ENCODE measurements at places on chromosomes 11 and 22. TPM values are rescaled to one million over a fixed set of nuclear protein-coding genes. Genes with fewer than 3 reads are reported as not detected.

The CRYAB gene
- not detected for total RNA-seq

DNA sequence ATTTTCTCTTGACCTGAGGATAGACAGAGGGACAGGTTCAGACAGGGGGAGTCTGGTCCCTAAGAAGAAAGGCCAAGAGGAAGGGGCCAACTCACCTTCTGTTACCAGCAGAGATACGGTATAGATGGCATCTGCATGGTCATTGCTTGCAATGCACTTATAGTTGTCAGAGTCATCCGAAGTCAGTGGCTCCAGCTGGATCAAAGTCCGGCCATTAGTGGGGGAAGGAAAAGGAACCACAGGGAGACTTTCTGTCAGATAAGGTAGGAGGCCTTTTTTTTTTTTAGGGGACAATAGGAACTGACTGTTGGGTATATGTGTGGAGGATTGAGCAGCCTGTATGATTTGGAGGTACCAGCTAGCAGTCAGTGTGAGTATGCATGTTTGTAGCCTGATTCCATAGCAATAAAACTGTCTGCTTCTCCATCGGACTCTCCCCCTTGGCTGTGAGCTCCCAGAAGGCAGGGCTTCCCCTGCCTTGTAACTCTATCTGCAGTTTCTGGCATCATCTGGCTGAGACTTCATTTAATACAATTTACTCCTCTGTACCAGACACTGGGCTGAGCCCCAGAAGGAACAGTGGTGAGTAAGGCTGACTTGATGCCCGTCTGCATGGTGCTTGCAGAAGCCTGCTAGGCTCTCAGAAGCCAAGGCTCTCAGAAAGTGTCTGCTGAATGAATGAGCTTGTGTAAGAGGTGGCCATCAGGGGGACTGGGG, 5.7 kb downstream of the IGSF22 start:
- peaks cover 3% of the 10 kb centered on the region for H3K4me1 ChIP-seq
- no peak overlapping the region for H3K27ac ChIP-seq
- peaks cover 8% of the 10 kb centered on the region for H3K27me3 ChIP-seq
- no peak for DNase-seq

DNA sequence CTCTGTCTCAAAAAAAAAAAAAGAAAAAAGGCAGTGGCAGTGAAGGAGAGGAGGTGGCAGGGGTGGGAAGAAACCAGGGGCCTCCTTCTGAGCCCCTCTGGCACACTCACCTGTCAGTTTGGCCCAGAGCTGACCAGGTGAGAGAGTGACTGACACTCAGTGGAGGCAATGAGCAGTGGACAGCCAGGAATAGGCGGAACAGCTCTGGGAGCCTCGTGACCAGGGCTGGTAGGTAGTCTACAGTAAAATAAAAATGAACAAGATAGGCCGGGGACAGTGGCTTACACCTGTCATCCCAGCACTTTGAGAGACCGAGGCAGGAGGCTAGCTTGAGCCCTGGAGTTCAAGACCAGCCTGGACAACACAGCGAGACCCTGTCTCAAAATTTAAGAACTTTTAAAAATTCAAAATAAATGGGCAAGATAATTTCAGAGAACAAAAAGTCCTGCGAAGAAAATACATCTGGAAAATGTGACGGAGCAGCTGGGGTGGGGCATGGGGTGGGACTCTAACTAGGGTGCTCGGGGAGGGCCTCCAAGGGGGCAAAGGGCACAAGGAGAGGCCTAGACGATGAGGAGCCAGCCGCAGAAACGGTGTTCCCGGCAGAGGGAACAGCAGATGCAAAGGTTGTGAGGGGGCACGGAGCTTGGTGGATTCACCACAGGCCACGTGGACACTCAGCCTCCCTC, 3.8 kb upstream of the PDXP start:
- H3K27ac ChIP-seq = no peak overlapping the region
- H3K4me1 ChIP-seq = peaks cover 15% of the 10 kb centered on the region
- H3K4me3 ChIP-seq = no peak overlapping the region

The MS4A7 gene
- not detected for total RNA-seq

GRCh38 chr11:34680918-34681586, 60.2 kb downstream of the EHF start:
- H3K27ac ChIP-seq = no peak overlapping the region
- DNase-seq = no peak
- H3K4me1 ChIP-seq = no peaks in the 10 kb centered on the region
- H3K36me3 ChIP-seq = no peaks in the 10 kb centered on the region
- H3K4me3 ChIP-seq = no peak overlapping the region

The TPBGL gene
- 0.06 TPM for total RNA-seq

- H3K27me3 ChIP-seq = no peaks in the 10 kb centered on the region
- H3K4me3 ChIP-seq = peak overlapping the region; percentile 54
- peak; percentile 67 for DNase-seq
- H3K4me1 ChIP-seq = peaks cover 83% of the 10 kb centered on the region
These were observed 89.9 kb upstream of the APOA1 start for GRCh38 chr11:116927163-116927974.

The OR5P2 gene
- not detected for total RNA-seq

DNA sequence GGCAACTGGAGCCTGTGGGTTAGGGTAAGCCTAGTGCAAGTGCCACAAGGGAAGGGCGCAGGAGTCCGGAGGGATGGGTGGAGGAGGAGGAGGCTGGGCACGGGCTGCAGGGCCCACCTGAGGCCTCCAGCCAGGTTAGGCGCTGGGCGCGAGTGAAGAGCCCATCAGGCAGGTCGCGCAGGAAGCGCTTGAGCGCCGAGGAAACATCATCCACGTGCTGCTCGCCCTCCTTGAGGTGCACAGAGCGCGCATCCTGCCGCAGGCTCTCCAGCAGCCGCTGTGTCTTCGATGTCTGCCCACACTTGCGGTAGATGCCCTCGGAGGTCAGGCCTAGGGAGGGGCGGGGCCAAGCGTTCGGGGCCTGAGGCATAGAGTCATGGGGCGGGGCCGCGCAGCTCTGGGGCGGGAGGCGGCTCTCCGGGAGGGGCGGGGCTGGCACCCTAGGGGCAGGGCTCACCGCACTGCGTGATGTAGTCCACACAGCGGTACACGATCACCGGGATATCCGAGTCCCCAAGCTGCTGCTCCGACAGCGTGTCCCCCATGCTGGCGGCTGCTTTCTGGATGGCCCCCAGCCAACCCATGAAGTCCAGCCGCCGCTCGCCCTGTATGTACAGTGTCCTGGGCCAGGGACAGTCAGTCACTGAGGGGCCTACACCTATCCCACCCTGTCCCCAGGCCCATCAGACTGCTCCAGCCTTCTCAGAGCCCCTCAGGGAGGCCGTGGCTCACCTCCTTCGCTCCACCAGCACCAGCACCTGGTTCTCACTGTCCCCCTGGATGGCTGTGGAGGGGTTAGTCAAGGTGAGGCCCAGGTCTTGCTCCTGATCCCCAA, 22.9 kb upstream of the PDE2A start:
- DNase-seq = no peak
- H3K4me1 ChIP-seq = no peaks in the 10 kb centered on the region
- H3K27me3 ChIP-seq = no peaks in the 10 kb centered on the region

The RELT gene
- total RNA-seq = 22.0 TPM

DNA sequence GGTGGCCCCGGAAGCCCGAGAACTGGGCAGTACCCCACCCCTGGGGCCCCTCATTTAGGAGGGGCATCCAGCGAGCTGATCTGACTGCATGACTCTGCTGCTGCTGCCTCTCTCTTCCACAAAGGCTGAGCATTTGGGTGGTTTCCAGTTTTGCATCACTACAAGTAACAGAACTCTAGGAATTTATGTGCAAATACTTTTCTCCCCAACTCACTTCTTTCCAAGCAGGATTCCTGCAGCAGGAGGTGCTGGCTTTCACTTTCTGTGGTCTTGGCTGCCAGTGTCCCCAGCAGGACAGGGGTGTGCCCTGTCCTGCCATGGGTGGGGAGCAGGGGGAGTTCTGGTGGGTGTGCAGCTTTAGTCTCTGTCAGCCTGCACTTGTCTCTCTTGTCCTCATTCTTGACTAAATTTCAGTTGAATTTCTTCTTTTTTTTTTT, 21.2 kb downstream of the UPB1 start:
- H3K27me3 ChIP-seq = peaks cover 8% of the 10 kb centered on the region
- H3K27ac ChIP-seq = no peak overlapping the region
- no peaks in the 10 kb centered on the region for H3K36me3 ChIP-seq
- H3K4me3 ChIP-seq = no peak overlapping the region
- H3K4me1 ChIP-seq = peaks cover 14% of the 10 kb centered on the region

DNA sequence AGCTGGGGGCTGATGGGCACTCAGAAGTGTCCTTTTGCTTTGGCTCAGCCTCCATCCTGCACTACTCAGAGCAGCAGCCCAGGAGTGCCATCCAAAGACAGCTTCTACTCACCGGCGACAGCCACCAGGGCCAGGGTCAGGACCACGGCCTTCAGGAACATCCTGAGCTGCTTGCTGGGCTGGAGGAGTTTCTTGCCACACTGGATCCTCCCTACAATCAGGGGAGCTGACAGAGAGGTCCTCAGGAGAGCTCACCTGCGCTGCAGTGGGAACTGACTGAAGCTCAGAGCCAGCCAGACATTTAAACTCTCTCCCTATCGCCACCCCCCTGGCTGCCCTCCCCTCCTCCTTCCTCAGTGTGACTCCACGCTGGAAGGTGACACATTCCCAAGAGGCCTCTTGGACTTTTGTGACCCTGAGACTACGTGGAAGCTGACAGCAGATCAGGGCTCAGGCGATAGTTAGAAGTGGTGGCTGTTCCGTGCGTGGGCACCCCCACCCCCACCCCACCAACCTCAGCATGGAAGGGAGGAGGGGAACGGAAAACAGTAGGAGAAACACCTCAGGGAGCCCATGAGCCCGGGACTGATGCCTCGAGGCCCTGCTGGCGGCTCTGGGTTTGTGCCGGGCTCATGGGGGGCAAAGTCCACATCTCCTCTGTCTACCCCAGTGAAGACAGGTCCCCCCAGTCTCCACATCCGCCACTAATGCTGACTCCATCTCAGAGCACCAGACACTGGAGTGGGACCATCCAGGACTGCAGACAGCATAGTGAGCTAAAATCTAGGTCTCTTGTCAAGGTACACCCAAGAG, at the start of gene APOA4:
APOA4 (minus strand) TSS at position 274 of the 813 bp plus-strand sequence; CDS start at position 161, 113 bp downstream.
- H3K27ac ChIP-seq = no peak within 1 kb of the TSS
- H3K4me1 ChIP-seq = no peaks in the 10 kb centered on the region
- H3K4me3 ChIP-seq = no peak within 1 kb of the TSS
- H3K36me3 ChIP-seq = no peaks in the 10 kb centered on the region
- no peaks in the 10 kb centered on the region for H3K27me3 ChIP-seq

GRCh38 chr22:35960854-35961253, 67.8 kb downstream of the RBFOX2 start:
- peaks cover 1% of the 10 kb centered on the region for H3K27me3 ChIP-seq
- no peak for DNase-seq
- H3K4me3 ChIP-seq = no peak overlapping the region

- H3K36me3 ChIP-seq = peaks cover 22% of the 10 kb centered on the region
- no peak for DNase-seq
- H3K4me3 ChIP-seq = no peak overlapping the region
- no peaks in the 10 kb centered on the region for H3K27me3 ChIP-seq
- no peak overlapping the region for H3K27ac ChIP-seq
- peaks cover 11% of the 10 kb centered on the region for H3K4me1 ChIP-seq
These were observed 52.2 kb downstream of the SLC25A17 start for GRCh38 chr22:40766956-40767355.

The TTLL12 gene
- total RNA-seq = 42.9 TPM

GRCh38 chr11:44564670-44565210, 723 bp upstream of the CD82 start:
- no peak for DNase-seq
- H3K27me3 ChIP-seq = no peaks in the 10 kb centered on the region
- H3K27ac ChIP-seq = peak overlapping the region; percentile 80
- H3K4me1 ChIP-seq = peaks cover 75% of the 10 kb centered on the region
- peaks cover 19% of the 10 kb centered on the region for H3K36me3 ChIP-seq
- H3K4me3 ChIP-seq = peak overlapping the region; percentile 86

DNA sequence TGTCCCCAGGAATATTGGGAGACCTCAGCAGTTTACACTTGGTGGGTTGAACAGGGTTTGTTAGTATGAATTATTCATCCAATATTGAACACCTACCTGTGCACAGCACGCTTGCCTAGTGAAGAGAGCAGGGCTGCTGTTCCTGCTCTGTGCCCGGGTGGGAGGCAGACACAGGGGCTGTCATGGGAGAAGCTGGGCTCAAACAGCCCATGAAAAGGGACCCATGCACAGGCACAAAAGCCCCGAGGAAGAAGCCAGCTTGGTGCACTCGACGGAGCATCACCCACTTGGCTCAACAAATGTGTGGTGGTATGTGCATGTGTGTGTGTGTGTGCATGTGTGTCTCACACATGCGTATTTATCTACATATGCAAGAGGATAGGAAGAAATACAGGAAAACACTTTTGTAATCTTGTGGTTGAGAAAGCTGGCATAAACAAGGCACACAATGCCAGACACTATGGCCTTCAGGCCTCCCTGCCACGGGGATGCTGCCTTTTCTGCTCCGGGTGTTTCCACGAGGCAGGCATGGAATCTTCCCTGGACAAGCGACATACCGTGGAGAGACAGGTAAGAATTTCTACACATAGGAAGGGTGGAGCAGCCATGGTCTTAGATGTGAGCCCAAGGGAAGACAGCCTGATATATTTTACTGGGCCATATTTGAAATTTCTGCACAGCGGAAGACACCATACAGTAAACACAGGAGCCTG, 5.0 kb upstream of the APOBEC3A start:
- H3K4me3 ChIP-seq = no peak overlapping the region
- no peak for DNase-seq
- H3K27me3 ChIP-seq = peaks cover 8% of the 10 kb centered on the region
- peaks cover 25% of the 10 kb centered on the region for H3K4me1 ChIP-seq

- H3K4me1 ChIP-seq = no peaks in the 10 kb centered on the region
- no peaks in the 10 kb centered on the region for H3K36me3 ChIP-seq
- DNase-seq = no peak
- H3K4me3 ChIP-seq = no peak overlapping the region
- peaks cover 12% of the 10 kb centered on the region for H3K27me3 ChIP-seq
- H3K27ac ChIP-seq = no peak overlapping the region
These were observed 120.1 kb upstream of the TEAD1 start for GRCh38 chr11:12554122-12554521.

DNA sequence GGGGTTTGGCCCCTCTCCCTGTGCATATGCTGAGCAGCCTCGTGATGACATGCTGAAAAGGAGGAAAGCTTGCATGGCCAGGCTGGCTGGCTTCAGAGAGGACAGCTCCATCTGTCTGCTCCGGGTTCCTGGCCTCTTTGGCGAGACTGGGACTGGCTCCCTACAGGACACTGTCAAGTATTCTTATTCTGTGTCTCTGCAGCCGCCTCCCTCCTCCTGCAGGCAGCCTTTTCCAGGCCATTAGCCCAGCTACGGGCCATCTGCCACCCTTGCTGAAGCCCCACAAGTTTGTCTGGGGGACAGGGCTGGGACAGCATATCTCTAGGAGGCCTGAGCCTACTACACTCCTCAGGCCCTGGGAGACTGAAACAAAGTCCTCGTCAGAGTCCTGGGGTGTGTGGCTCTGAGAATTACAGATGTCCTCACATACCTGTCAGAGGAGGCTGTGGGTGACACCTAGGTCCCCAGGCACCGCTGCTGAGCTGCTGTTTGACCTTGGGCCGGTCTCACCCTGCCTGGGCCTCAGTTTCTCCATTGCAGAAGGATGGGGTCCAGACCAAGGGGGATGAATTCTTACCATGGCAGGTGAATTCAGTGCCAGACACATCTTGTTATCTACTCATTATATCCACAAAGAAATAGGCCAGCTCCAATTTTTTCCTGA, 11.0 kb downstream of the MRGPRG start:
- peaks cover 20% of the 10 kb centered on the region for H3K27me3 ChIP-seq
- H3K4me3 ChIP-seq = no peak overlapping the region
- DNase-seq = no peak
- no peaks in the 10 kb centered on the region for H3K36me3 ChIP-seq
- no peak overlapping the region for H3K27ac ChIP-seq

GRCh38 chr11:74097686-74098237, 73.0 kb downstream of the C2CD3 start:
- no peaks in the 10 kb centered on the region for H3K4me1 ChIP-seq
- no peak overlapping the region for H3K27ac ChIP-seq
- no peaks in the 10 kb centered on the region for H3K27me3 ChIP-seq
- H3K4me3 ChIP-seq = no peak overlapping the region
